ENCODE measurements at places on chromosomes 5 and 9.

DNA sequence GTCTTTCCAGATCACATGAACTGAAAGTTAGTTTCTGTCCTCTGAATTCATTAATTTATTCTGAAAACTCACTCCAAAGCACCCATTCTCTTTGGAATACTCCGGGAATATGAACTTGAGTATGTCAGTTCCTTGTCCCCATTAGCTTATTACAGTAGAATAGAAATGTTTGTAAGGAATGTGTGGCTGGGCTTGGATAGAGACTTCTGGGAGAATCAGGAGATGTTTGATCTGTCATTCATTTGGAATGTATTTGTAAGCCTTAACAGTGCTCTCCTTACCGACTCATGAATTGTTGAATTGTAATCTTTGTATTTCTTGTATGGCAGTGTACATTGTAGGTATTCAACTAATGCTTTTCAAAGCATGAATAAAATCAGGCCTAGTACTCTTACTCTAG lies 548.4 kb downstream of the LRRC70 start:
- DNase-seq = no peak

DNA sequence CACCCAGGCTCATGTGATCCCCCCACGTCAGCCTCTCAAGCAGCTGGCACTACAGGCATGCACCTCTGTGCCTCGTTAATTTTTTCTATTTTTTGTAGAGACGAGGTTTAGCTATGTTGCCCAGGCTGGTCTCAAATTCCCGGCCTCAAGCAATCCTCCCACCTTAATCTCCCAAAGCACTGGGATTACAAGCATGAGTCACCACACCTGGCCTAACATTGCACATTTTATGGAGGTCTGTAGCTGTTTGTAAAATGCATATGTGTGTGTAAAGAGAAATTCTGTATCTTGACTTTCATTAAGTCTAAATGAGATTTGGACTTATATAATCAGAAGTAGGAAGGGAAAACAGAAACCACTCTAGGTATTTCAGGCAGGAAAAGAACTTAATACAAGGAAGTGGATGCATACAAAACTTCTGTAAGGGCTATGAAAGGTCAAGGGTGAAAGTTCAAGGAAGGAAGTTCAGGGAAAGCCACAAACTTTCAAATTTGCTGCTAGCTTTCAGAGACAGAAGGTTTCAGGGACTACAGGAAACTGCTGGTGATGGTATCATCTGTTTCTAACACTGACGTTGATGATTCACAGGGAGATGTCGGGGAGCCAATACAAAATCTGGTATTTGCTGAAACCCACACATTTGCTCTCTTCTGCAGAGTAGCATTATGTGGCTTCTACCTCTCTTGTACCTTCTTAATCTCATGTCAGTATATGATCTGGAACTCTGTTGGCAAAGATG lies 209.4 kb downstream of the PIK3R1 start:
- DNase-seq = no peak

DNA sequence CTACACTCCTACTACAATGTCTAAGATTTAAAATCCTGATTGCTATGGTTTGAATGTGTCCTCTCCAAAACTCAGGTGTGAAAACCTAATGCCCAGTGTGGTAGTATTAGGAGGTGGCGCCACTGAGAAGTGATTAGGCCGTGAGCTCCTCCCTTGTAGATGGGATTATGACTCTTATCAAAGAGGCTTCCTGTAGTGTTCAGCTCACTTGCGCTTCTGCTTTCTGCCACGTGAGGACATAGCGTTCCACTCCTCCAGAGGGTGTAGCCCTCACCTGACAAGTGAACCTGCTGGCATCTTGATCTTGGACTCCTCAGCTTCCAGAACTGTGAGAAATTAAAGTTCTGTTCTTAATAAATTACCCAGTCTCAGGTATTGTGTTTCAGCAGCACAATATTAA lies 33.0 kb upstream of the WHRN start:
- DNase-seq = no peak

- DNase-seq = no peak
Observed at GRCh38 chr9:133874060-133874657, 118.0 kb downstream of the VAV2 start.

- no peak for DNase-seq
Observed at GRCh38 chr5:175885813-175886212, 14.4 kb downstream of the CPLX2 start.

GRCh38 chr5:56669534-56670483 lies 145.5 kb upstream of the MAP3K1 start:
- DNase-seq = no peak

DNA sequence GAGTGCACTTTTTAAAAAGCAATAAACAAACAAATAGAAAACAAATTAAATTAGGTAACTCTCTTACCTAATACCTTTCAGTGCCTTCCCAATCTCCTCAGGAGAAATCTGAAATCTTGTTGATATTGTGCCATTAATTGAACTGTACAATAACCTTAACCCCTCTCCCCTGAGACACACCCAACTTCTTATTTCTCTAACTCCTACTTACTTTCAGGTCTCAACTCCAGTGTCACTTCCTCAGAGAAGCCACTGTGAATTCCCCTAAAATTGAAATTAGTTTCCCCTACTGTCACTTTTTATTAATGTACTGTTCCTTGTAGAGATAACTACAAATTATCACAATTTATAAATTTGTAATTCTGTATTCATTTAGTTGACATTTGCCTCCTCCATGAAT lies 295.3 kb upstream of the TNC start:
- no peak for DNase-seq

DNA sequence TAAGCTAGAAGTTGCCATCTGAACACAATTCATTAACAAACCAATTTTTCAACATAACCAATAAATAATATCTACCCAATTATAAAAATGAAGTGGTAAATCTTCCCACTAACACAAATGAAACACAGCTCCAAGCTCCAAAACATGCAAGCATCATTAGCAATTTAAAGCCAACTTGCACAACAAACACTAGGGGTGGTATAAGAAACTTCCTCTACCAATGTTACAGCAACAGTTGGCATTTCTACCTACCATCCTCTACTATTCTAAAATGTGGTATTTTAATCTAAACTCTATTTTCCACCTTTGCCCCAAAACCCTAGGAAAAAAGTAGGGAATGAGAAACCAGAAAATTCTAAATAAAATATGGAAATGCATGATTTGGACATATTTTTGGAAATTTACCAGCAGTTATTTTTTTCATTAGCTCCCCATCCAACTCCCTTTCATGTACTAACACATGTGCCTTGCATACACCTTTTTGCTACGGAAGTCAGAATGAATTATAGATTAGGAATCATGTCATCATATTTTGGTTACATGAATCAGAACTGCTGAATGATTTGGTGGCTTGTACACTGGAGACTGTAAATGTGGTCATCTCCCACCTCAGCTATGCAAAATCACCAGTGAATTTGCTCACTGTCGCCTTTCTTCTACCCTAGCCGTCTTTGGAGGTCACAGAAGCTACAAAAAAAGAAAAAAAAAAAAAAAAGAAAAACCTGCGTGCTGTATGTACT lies 4.1 kb downstream of the NR6A1 start:
- no peak for DNase-seq

DNA sequence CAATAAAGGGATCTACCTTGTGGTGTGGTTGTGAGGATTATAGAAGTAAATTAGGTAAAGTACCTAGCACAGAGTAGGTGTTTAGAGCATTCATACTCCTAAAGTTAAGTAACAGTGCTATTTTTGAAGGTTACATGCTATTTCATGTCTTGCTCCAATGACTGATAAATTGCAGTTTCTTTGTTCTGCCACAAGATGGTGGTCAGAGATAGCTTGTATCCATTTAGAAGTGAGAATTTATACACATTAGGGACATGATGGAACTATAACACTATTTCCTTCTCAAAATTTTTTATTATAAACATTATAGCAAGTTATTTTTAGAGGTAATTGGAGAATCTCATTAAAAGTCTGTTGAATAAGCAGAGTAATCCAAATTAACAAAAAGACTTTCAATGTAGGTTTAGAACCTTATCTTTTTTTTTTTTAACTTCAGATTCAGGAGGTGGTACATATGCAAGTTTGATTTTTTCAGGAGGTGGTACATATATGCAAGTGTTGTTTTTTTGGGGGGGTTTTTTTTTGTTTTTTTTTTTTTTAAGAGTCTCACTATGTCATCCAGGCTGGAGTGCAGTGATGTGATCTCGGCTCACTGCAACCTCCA lies 17.1 kb downstream of the MTREX start:
- DNase-seq = no peak

GRCh38 chr5:8576178-8576577 lies 707.2 kb downstream of the MTRR start:
- no peak for DNase-seq

GRCh38 chr5:127590156-127590722 lies 58.6 kb upstream of the CTXN3 start:
- DNase-seq = no peak

DNA sequence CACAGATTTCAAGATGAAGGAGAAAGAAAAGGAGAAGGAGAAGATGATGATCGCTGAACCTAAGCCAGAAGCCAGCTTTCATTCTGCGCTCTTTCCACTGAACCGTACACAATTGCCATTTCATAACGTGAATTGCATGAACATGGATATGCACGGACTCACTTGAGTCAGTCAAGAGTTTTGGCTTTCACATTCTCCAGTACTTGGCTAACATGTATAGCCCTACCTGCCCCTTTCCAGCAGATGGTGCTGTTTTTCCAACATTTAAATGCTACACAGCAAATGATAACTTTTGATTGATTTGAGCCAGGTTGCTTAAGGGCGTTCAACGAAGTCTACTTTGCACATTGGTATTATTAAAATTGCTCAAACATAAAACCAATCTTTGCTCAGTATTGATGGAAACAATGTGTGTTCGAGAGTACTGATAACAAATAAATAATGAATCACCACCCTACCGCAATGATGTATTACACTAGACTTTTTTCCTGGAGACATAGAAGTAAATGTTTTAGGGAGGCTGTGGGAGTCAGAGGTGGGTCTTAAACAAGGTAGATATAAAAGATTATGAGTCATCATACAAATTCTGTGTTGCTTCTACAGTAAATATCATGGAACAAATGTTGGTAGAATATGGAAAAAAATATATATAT lies 196.4 kb downstream of the TRPM3 start:
- no peak for DNase-seq

DNA sequence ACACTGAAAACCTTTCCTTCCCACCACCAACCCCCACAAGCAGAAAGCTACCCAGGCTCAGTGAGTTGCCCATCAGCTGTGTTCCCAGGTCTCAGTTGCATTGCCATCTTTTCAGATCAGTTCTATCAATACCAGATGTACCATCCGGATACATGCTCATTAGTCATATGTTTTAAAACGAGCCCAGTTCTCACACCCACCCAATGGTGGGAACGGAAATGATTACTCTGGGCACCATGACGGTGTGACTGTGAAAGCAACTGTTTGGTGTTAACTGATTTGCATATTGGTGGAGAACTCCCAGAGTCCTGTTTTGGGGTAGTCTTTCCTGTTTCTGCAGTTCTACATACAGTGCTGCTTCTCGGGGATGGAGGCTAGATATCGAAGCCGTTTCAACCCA lies 212.3 kb downstream of the TRIM36 start:
- no peak for DNase-seq

DNA sequence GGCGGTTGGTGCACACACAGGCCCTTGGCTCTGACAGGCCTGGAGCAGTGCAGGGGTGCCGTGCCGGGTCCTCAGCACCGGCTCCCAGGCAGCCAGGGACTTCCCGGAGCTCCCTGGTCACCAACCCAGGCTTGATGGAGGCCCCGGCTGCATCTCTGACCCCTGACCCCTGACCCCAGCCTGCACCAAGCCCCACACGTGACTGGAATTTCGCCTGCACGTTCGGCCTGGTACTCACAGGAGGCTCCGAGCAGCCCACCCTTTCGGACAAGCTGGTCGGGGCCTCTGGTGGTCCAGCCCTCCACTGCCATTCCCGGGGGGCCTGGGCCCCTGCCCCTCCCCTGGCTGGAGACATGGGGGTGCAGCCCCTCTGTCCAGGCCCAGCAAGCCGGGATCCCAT lies 25.4 kb upstream of the UBAC1 start:
- no peak for DNase-seq

GRCh38 chr5:168301593-168302390 lies 10.3 kb downstream of the WWC1 start:
- DNase-seq = no peak

- DNase-seq = no peak
Observed at GRCh38 chr5:34674187-34674586, 18.1 kb downstream of the RAI14 start.

DNA sequence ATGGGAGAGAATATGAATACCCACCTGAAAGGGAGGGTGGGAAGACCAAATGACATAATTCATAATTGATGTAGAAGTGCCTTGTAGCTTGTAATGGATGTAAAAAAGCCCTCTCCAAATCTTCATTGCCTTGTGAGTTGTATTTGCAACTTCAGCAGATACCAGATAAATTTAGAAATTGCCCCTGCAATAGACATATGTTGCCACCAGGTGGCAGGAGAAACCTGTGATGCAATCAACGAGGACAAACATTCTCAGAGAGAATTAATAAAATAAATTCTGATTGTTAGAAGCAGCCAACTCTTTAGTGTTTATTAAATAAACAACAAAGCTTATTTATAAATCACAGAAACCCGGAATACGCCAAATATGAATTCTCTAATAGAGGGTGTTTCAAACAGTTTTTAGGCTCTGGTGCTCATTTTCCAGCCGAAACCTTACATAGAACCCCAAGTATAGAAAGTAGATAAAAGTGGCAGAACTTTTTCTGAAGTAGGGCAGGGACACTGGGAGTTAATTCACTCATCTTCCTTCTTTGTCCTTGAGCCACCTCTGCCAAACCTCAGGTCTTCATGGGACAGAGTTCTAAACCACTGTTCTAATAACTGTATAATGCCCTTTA lies 147.8 kb downstream of the TMEM38B start:
- no peak for DNase-seq

DNA sequence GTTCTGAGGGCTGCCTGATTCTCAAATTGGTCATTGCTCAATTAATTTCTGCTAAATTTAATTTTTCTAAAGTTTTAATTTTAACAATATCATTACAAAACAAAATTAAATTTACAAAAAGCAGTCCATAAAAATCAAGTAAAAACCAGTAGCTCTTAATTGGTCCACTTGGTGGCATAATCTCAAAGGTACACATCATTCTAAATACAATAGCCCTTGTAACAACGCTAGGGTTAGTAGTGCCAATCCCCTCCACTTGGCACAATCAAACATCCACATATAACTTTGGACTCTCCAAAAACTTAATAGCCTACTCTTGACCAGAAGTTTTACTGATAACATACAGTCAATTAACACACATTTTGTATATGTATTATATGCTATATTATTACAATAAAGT lies 1.9 kb upstream of the NDUFB6 start:
- DNase-seq = no peak
